Inflammatory macrophage (primary cell): ENCODE measurements at places on chromosomes 3 and 15.
A peak's percentile ranks its signal among the peaks of the same experiment; 100 is the strongest.

GRCh38 chr15:90560229-90560776, 30.6 kb downstream of the CRTC3 start:
- no peak for DNase-seq

DNA sequence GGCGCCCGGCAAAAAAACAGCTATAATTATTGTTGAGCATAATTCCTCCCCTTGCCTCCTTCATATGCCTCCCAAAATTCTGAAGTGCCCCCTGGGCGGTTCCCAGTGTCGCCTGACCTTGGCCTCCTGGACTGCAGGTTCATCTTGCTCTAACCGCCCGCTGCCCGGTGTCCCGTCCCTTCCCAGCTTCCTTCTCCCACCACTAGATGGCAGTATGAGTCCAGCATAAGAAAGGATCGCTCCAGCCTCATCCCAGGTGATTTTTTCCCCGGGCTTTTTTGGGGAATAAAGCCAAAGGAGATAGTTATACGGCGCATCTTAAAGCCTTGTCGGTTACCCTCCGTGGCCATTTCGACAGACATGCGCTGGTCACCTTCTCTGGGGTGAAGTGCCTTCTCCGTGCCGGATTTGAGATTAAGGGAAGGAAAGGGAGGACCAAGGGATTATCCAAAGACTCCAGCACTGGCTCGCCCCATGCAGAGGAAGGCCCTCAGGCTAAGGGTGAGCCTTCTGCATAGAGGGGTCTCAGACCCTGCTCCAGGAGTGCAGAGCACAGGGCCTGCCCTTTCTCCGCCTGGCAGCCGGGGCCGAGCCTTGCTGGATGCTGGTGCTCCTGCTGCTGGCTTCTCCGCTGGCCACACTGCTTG, 45.8 kb upstream of the TRA2B start:
- DNase-seq = peak; percentile 73

DNA sequence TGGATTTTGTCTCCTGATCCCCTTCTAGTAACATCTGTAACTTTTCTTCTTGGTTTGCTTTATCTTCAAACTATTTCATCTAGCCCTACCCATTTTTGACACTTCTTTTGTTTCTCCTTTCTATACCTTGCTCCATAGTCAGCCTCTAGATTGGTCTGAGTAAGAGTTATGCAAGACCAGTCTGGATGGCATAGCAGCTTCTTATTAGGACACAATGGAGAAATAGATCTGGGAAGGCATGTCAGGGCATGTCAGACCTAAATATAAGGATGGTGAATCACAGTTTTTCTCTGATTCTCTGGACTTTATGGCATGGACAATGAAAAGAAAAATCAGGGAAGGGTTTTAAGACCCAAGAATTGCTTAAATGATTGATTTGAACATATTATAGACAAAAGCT, 452.5 kb downstream of the RAP2B start:
- peak; percentile 61 for DNase-seq

DNA sequence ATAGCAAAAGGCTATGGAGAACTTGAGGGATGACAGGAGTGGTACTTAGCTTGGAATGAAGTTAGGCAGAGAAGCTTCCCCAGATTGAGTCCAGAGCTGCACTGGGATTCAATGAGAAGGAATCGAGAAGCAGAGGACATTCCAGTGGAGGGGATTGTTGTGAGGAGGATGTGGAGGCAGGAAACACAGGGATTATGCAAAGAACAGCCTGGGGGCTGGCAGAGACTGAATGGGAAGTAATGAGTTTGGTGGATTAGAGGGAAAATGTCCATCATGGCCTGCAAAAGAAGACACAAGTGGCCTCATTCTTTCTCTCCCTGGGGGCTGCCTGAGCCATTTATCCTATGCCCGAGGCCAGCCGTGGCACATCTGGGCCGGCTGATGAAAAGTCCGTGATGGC, 20.5 kb upstream of the SCN10A start:
- DNase-seq = no peak

- DNase-seq = no peak
These were observed 7.7 kb downstream of the CLDN11 start for GRCh38 chr3:170426240-170426797.

- DNase-seq = peak; percentile 45
These were observed 133.4 kb upstream of the ZBTB20 start for GRCh38 chr3:115280506-115280905.

- DNase-seq = no peak
These were observed 204.4 kb upstream of the RASGRP1 start for GRCh38 chr15:38768970-38769369.
